ENCODE measurements at places on chromosomes 2 and 18.

DNA sequence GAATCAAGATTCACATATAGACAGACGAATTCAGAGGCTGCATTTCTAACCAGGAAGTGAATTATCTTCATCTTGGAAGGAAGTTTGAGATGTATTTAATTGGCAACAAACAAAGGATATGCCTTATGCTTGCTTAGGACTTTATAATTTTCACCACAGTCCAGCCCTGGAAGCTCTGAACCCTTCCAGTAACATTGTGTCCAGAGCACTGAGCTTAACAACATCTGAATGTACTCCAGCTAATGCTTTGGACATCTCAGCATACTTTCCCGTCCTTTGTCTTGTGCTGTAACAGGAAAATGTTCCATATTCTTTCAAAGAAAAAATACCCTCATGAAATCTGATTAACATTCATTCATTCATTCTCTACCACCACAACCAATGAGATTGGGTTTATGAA is 136.3 kb upstream of the SPATS2L start:
- DNase-seq = no peak

- no peak for DNase-seq
Observed at GRCh38 chr2:62014102-62014501, 108.6 kb downstream of the COMMD1 start.

DNA sequence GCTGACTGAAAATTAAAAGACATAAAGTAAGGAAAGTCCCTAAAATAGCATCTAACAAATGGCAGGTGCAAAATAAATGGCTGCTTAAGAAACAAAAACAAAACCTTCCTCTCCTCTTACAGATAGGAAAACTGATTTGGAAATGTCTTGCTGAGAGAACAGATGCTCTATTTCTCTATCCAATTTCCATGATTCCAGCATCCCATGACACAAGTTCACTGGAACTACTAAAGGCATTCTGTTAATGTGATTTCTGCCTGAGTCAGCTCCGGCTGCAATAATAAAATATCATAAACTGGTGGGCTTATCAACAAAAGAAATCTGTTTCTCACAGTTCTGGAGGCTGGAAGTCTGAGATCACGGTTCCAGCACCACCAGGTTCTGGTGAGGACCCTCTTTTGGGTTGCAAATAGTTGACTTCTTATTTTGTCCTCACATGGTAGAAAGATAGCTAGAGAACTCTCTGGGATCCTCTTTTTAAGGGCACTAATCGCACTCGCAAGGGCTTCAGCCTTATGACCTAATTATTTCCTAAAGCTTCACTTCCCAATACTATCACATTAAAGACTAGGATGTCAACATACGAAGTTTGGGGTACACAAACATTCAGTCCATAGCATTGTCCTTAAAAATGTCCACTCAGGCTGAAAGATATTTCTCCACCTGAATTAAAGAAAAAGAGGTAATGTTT is 78.2 kb upstream of the GALNT3 start:
- no peak for DNase-seq

DNA sequence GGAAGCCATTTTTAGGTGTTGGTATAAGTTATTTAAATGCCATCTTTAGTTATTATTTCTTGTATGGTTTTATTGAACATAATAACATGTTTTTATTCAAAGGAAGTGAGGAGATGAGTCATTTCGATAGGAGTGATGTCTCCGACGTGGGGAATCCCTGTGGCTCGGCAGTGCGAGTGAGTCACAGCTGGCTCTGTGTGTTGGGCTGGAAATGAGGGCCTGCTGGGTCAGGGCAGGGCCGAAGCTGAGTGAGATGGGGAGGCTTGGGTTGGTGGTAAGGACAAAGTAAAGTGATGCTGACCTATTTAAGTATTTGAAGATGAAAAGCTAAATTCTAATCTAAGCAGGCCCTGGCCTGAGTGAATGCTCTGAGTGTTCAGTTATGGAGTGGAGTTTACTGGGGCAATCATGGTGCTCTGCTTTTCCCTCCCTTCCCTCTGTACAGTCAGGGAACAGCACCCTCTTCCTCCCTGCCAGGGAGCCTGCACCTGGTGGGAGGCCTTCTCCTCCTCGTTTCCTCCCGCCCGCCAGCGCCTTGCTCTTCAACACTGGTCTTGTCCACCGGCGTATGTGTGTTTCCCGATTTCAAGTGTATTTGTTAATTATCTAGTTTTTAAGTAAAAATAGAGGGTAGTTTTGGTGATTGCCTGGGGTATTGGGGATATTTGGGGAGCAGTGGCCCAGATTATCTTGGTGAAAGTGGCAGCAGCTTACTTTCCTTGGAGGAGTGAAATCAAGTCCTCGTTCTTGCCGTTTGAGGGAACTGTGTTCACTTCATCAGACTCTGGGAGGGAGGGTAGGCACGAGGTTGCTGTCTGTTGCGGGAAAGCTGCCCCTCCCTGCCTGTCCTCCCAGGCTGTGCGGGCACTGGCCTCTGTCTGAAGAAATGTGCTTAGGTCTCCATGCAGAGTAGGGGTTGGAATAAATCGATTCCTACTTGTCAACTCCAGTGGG is 157.0 kb downstream of the LDLRAD4 start:
- DNase-seq = no peak

DNA sequence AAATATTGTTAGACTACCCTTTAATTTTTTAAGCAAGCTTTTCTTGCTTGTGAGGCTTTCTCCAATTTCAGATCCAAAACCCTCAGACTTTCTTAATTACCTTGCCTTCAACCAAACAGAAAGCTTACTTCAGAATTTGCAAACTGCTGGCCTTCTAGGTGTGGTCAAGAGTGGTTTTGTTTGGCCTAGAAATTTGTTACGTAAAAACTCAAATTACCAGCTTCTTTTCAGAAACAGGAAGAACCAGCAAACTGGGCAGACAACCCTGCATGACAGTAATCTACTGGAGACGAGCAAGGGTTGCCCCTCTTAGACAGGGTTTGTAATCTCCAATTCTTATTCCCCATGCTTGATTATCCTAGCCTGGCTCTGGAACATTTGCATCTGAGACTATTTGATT is 27.1 kb downstream of the SRBD1 start:
- DNase-seq = no peak

GRCh38 chr2:102421890-102422759 is 835 bp upstream of the IL18RAP start:
- DNase-seq = no peak

DNA sequence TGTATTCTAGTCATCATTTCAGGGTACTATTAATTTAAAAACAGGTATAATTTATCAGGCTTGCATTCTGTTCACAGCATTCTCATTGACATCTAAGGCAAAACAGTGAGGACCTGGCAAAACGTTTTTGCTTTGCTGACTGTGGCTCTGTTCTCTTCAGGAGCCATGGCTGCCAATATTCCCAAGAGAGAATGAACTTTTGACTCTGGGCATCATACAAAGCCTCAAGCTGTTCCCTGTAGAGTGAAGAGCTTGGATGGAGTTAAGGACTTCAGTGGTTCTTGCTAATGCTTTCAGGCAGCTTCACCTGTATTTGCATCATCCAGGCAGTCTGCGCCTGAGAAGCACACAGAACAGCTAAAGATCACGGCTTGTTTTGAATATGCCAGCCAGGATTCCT is 65.9 kb upstream of the CAVIN2 start:
- no peak for DNase-seq

DNA sequence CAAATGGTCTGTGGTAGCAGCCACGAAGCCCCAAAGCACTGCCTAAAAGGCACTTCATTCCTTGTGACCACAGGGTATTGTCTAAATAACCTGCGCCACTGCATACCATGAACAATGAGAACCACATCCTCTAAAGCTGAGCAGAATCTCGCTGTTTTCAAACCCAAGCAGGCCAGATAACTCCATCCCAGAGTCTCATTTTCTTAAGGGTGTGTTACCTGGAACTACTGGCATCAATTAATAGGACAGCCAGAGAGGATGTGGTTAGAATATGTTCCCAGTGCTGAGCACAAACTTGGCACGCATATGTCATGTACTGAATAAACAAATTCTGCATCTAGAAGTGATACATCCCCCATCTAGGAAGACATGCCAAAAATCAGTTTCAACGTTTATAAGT is 13.0 kb downstream of the VPS4B start:
- no peak for DNase-seq

DNA sequence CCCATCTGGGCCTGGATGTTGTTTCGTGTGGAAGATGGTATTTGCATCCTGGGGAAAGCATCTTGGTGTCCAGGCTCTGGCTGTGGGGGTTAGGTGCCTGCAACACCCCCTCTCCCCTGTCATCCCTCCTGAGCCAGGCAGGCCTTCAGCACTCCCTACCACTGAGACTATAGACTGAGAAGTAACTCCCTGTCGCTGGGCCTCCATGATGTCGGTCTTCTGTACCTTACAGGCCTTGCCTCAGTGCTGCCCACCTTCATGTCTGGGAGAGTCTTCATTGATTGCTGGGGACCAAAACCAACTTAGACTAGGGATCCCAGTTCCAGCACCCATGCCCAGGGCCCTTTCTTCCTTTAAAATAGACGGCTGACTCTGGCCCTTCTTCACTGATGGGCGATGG is 33.1 kb upstream of the DNMT3A start:
- DNase-seq = no peak

GRCh38 chr2:106334802-106335201 is 133.4 kb downstream of the RGPD3 start:
- no peak for DNase-seq

DNA sequence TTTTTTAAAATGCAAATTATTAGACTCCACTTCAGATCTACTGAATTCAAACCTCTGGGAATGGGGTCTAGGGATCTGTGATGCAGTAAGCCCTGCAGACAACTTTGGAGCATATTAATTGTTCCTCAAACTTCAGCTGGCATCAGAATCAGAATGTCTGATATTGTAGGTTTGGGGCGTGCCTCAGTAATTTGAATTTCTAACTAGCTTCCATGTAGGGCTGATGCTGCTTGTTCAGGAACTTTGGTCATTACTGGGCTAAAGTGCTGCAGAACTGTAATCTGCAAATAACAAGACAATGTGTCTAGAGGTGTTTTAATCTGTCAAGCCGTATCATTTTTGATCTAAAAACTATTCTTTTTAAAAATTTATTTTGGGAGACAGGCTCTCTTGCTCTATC is 1719.7 kb upstream of the PIK3C3 start:
- DNase-seq = no peak
